ENCODE measurements at places on chromosomes 4 and X.

GRCh38 chr4:127143460-127144195 is 489.1 kb upstream of the INTU start:
- no peak for DNase-seq

- DNase-seq, result peak; percentile 22
Observed at GRCh38 chr4:40340030-40340429, 4.9 kb downstream of the CHRNA9 start.

- no peak for DNase-seq
Observed at GRCh38 chr4:158599765-158600498, 71.8 kb downstream of the C4orf46 start.

DNA sequence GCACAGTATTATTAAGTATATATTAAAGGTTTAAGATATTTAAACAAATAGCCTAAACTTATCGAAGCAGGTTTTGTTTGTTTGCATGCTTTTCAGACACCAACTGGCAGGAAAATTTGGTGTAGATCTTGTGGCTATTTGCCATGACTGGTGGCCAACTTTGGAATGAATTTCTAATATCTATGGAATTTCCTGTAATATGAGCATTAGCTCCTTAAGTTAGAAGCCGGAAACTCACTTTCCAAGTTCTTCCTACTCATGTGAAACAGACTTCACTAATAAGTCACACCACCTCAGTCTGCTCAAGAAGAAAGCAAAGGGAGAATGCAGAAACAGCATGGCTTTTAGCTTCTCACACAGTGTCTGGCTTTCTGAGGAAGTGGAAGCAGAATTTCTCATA is 563.9 kb downstream of the GRXCR1 start:
- no peak for DNase-seq

DNA sequence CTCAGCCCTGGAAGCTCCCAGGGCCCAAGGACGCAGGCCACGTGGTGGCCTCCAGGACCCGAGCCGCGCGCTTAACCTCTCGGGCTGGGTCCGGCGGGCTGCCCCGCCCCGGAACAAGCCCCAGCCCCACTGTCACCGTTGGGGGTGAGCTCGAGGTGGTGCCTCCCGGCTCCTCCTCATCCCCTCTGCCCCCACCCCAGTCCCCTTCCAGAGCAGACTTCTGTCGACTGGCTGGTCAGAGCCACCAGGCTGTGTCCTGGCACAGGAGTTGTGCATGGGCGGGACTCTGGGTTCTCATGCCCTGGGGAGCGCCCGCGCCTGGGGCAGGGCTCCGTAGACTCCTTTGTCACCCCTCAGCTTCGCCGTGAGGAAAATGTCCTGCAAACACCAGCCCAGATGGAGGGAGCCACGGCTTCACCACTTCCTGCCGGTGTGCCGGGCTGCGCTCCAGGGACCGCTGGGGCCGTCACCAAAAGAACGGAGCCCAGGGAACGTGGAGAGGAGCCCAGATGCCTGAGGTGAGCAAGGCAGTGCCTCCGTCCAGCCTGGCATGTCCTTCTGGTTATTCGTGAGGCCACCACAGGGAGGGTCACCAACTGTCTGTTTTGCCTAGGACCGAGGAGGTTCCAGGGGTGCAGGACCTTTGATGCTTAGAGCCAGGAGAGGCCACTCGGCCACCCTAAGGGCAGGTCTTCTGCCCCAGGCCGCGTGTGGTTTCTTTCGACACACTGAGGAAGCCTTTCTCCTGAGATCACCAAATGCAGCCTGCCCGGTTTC is 7.1 kb upstream of the RGS12 start:
- DNase-seq, result peak; percentile 98

GRCh38 chr4:146112389-146112788 is 63.1 kb upstream of the LSM6 start:
- DNase-seq, result no peak

GRCh38 chrX:107678957-107679740 is 50.8 kb downstream of the PRPS1 start:
- DNase-seq, result peak; percentile 91

DNA sequence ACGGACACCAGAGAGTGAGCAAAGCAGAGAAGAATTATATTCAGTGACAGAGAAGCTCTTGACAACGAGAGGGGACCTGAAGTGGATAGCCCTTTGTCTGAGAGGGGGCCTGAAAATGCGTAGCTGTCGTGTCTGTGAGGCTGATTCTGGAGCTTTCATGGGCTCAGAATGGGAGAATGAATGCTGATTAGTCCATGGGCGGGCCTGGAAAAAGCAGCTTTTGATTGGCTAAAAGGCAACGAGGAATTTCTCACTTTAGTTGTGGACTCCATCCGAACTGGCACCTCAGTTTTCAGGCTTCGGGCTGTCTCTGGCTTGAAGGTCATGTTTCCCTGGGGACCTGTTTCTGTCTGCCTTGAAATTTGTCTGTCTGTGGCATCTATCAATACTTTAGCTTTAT is 487.1 kb downstream of the TECRL start:
- DNase-seq, result no peak

DNA sequence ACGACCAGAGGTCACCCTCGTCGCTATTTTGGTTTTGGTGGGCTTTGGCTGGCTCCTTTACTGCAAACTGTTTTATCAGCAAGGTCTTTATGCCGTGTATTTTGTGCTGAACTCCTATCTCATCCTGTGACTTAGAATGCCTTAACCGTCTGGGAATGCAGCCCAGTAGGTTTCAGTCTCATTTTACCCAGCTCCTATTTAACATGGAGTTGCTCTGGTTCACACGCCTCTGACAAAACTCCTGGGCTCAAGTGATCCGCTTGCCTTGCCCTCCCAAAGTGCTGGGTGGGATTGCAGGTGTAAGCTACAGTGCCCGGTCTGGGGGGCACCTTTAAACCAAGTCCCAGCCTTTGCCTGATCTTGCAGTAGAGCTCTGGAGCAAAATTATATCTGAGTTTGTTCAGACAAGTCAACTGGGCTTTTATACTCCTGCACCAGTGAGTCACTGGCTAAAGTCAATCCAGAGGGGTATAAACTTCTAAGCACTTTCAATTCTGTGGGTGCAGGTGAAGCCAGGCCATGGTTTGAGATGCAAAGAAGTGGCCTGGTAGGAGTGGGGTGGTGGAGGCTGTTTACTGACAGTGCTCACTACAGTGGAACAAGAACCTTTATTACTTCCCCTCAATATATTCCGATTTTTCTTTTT is 50.2 kb downstream of the MGST2 start:
- DNase-seq, result no peak

- no peak for DNase-seq
Observed at GRCh38 chr4:165209796-165210195, 2.4 kb downstream of the KLHL2 start.

DNA sequence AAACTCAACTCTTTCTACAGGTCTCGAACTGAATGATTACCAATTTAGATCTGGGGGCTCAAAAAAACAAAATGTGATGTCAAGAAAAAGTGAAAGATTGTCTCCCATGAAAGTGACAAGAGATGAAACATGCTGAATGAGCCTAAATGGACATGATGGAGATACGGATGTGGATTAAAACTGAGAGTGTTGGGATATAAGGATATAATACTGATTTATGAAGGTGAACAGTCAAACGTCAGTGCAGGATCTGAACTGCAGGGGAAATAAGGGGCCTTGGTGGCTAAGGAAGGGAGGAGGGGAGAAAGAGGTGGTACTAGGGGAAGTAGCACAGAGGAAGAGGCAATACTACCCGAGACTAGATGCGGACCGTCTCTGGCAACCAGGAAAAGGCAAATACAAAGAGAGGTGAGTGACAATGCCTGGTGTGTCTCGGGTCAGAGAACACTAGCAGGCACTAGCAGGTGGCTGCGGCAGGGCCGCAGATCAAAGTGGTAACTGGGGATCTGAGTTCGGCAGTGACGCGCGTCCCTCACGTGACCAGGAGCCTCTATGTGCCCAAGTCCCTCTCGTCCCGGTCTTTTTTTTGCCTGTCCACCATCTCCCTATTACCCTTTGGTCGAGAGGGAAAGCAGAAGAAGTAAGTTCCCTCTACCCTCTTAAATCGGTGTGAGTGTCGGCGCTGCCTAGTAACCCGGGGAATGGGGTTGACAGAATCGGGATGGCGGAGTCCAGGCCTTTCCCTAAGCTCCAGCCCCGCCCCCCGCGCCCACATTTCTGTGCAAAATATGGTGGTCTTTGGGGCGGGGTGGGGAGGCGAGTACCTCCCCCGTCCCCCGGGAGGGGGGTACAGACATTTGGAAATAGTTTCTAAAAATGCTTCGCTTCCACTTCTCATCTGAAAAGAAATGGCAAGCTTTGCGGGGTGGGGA is at the start of gene TCEAL1:
TCEAL1 (plus strand) TSS at position 590 of the 932 bp plus-strand sequence. CDS start 942 bp downstream, outside the sequence.
- peak; percentile 16 for DNase-seq

DNA sequence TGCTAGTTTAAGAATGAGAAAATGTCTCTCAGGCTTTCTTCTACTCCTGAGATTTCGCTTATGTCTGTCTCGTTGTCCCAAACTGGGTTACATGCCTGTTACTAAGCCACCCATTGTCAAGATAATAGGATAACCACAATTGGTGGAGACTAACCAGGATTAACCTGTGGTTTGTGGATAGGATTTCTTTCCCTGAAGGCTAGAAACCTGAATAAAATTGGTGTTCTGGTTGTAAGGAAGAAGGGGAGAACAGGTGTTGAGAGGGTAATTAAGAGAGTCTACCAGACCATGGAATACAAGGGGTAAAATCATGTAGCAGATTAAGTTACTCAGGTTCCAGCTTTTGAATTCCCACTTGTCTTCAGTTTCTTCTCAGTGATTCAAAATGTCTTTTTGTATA is 225.4 kb downstream of the CPE start:
- DNase-seq, result no peak

GRCh38 chrX:134957836-134958235 is 33.0 kb upstream of the SMIM10 start:
- DNase-seq, result no peak

DNA sequence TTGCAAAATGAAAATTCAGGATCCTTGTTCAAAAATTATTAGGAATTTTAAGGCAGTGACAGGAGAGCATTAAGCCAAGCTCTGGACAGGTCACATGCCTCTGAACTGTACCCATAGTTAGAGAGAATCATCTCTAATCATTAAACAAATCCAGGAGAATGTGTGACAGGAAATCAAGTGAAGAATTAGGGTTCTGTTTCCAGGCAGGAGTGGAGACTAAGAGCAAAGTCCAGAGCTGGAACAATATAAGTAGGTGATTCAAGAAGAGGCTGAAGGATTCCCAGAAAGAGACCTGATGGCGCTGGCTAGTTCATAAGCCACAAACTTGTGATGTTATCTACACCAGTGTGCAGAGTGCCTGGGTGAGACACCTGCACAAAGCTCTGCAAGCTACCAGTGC is 104.6 kb upstream of the PRKG2 start:
- DNase-seq, result no peak

DNA sequence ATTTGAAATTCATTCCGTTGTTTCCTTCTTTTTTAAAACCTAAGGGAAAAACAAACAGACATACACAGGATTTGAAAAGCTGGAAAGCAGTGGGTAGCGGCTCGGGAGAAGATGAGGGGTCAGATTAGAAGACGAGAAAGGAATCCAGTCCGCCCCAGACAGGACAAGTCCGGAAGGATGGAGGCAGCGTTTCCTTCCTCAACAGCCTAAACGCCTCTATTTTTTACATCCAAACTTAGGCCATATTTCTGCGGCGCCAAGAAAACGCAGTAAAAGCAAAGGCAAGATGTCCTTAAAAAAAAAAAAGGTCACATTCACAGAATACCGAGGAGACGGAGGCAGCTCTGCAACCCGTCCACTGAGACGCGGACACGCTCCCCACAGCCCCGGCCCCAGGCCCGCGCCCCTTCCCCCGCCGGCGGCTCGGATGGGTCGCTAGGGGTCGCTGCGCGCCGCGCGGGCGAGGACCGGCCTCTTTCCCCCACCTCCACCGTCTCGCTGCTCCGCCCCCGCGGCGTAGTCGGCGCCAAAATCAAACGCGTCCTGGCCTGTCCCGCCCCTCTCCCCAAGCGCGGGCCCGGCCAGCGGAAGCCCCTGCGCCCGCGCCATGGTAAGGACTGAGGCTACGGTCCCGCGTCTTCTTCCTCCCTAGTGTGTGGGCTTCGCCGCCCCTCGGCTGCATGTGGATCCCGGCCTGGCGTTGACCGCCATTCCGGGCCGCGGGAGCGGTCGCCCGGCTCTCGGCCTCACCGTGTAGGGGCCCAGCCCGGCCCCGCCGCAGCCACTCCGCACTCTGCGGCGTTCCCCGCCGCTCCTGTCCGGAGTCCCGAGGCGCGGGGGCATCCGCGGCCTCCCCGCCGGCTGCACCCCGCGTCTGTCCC is at the start of gene MND1:
MND1 (plus strand) TSS at position 558 of the 881 bp plus-strand sequence; CDS start at position 608, 50 bp downstream.
- DNase-seq, result peak; percentile 94

GRCh38 chr4:86848732-86849619 is at the start of gene SLC10A6:
SLC10A6 (minus strand) TSS chr4:86849384; CDS start chr4:86849115, 269 bp downstream.
- no peak for DNase-seq

DNA sequence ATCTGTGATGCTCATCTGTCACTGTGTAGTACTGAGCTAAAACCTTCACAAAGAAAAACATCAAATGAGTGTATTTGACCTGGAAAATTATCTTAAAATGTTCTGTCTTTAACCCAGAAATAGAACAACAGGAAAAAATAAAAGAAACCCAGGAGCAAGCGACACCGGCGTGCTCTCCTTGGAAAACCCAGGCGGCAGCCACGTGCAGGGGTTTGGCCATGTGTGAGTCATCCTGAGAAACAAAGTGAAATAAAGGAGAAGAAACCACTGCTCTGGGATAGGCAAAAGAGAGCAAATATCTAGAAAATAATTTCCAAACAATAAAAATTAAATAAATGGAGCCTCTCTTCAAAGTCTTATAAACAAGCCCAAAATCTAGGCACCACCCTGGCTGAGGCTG is 20.0 kb upstream of the TMEM128 start:
- DNase-seq, result no peak

DNA sequence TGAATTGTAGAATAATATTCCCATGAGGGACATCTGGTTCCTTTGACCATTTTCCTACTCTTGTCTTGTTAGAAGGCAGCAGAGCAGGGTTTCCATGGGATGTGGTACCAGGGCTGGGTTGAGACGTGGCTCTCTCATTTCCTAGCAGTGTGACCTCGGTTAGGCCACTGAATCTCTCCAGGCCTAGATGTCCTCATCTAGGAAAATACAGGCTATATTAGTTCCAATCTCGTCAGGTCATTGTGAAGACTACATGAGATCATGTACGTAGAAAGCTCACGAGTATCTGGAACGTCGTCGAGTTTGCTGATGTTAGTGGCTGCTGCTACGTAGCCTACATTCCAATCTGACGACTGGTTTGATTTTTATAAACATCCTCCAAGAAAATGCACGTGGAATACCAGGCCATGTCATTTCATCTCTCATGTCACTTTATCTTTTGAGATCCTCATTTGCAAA is 278.2 kb upstream of the GATB start:
- no peak for DNase-seq

GRCh38 chrX:21939906-21940305 is 603 bp upstream of the SMS start:
- DNase-seq, result no peak

- no peak for DNase-seq
Observed at GRCh38 chr4:108762559-108763225, at the start of gene ETNPPL. ETNPPL (minus strand) TSS chr4:108763053; CDS start chr4:108762898, 155 bp downstream.

- DNase-seq, result no peak
Observed at GRCh38 chr4:37693450-37694190, 7.4 kb upstream of the RELL1 start.

- DNase-seq, result no peak
Observed at GRCh38 chr4:84669201-84669600, 86.3 kb downstream of the CDS1 start.

GRCh38 chr4:63315651-63316050 is 1093.6 kb downstream of the TECRL start:
- no peak for DNase-seq
